ENCODE measurements at places on chromosomes 7 and 10.

- no peak for DNase-seq
These were observed 220.1 kb upstream of the FZD1 start for GRCh38 chr7:91043924-91044645.

GRCh38 chr10:88881320-88881719 lies 1.3 kb downstream of the STAMBPL1 start:
- no peak for DNase-seq

- DNase-seq = no peak
These were observed 162.6 kb downstream of the SDK1 start for GRCh38 chr7:3463696-3464095.

GRCh38 chr7:90404777-90405176 lies 1.5 kb downstream of the CLDN12 start:
- DNase-seq = no peak

- DNase-seq = no peak
These were observed 30.8 kb downstream of the KPNA7 start for GRCh38 chr7:99177165-99177564.

DNA sequence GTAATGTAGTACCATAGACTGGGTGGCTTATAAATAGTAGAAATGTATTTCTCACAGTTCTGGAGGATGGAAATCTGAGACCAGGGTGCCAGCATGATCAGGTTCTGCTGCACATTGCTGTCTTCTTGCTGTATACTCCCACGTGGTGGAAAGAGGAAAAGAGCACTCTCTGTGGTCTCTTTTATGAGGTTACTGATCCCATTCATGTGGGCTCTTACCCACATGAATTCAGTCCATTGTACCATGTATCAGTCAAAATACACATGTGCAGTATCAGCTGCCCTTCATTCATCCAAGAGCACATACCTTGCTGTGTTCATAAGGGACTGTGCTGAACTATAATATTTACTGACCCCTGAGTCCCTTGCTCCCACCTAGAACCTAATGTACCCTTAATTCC lies 17.1 kb downstream of the PNLIPRP2 start:
- no peak for DNase-seq

DNA sequence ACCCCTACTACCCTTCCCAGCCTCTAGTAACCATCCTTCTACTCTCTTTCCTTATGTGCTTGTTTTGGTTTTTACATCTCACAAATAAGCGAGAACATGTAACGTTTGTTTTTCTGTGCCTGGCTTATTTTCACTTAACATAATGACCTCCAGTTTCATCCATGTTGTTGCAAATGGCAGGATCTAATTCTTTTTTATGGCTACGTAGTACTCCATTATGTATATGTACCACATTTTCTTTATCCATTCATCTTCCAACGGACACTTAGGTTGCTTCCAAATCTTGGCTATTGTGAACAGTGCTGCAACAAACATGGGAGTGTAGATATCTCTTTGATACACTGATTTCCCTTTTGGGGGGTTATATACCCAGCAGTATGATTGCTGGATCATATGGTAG lies 33.6 kb upstream of the SLC26A4 start:
- DNase-seq = no peak

DNA sequence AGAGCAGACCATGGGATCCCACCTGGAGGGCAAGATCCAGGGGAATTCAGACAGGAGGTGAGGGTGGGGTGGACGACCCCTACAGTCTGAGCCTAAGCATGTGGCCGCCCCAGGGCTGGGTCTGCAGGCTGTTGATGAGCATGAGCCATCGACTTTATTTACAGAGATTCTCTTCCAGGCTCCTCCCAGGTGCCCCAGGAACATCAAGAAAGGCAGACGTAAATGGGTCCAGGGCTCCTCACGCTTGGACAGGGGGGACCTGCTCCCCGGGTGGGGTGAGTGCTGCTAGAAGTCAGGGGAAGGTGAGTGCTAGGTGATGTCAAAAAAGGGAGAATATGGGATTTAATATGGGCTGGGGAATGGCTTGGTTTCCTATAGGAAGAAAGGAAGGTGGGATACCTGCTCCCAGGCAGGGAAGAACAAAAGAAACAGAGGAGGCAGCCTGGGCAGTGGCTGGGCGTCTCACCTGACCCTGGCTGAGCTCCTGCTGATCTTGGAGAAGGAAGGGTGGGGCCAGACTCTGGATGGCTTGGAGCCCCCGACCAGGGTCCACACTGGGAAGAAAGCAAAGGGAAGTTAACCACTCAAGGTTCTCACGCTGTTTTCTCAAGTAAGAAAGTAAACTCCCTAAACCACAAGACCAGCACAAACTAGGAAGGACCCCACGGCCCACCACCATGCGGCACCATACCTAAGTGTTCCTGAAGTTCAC lies 162.1 kb upstream of the SHH start:
- no peak for DNase-seq

DNA sequence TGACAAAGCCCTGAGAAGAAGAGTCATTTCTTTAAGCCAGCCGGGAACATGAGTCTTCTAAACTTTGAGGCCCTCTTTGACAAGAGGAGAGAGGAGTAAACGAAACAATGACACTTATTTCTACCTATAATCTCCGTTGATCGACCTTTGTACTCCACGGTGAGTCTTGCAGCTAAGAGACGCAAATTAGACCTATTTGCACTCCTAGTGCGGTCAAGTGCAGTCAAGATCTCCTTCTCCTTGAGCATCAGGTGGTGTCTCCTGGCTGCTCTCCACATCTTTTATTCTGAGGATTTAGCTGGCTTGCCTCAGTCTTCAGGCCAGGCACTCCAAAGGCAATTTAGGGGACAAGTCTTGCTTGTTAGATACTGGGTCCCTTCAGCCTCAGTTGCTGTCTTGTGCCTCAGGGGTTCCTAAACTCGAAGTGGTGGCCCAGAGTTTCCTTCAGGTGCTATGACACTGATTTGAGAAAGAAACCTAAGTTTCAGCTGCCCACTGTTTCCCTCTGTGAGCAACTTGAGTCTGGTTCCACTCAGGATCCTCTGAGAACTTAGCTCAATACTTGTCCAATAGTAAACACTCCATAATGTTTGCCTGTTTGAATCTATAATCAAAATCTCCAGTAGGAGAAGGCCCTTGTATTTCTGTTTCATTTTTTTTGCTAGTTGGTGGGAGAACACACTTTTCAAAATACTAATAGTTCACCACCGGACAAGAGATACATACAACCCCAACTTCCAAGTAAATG lies 312.9 kb downstream of the RNLS start:
- no peak for DNase-seq

- DNase-seq = no peak
These were observed 89.8 kb upstream of the LRRTM3 start for GRCh38 chr10:66836057-66836456.

- DNase-seq = no peak
These were observed 68.2 kb downstream of the ALOX5 start for GRCh38 chr10:45442251-45442650.

DNA sequence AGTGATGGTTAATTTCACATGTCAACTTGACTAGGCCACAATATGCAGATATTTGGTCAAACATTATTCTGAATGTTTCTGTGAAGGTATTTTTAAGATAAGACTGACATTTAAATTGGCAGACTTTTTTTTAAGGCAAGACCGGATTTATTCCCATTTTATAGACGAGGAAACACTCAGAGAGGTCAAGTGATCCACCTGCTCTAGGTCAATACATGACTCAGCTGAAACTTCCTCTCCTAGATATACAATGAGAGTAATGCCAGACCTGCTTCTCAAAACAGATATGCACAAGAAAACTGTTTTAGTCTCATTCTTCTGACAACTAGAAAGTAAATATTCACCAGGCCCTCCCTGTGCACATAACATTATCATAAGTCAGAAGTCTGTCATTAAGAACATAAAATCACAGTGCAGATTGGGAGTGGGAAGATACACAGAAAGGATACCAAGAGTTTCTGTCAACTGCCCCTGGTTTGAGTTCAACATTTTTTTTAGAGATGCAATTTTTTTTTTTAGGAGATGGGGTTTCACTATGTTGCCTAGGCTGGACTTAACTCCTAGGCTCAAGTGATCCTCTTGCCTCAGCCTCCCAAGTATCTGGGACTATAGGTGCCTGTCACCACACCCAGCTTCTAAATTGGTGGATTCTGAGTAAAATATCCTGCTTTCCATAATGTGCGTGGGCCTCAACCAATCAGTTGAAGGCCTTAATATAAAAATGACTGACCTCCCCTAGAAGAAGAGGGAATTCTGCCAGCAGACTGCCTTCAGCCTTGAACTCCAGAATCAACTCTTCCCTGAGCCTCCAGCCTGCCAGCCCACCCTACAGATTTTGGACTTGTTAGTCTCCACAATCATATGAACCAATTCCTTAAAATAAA lies 121.4 kb downstream of the ZFAND4 start:
- no peak for DNase-seq
